NCI-H526 treated with DMSO at 0.1 percent for 48 hours (cell line): ENCODE measurements at places on chromosomes 7 and 10.

GRCh38 chr10:8794860-8795259 is 740.4 kb downstream of the GATA3 start:
- no peak for DNase-seq

- DNase-seq: no peak
Observed at GRCh38 chr10:1451941-1452340, 285.4 kb downstream of the ADARB2 start.

DNA sequence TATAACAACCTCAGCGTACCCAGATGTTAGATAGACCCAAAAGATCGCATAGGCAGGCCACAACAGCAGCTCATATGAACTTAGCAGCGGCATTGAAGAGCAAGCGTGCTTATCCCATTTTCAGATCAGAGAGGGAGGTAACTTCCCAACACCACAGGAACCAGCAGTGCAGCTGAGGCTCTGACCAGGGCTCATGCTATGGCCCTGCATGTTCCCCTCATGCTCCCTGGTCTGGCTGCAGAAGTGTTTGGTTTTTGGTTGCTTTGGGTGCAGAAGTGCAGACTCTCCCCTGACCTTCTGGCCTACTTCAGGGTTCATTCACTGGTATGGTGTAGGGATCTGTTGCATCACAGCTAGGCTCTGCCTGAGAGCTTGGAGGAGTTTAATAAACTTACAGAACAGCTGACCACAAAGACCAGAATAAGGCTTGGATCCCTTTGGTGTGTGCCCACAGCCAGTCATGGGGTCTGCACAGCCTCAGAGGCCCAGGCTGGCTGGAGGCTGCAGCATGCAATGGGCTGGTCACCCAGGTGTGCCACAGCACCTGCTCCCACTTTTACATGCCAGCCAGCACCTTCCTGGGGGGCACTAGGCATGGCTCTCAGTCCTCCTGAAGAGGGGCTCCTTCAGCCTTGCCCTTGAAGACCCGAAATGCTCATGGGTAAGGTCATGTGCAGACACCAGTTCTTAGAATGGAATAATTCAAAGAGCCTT is 9.1 kb upstream of the CXCL12 start:
- no peak for DNase-seq

GRCh38 chr7:65809259-65809981 is 63.5 kb upstream of the VKORC1L1 start:
- DNase-seq: no peak

- no peak for DNase-seq
Observed at GRCh38 chr7:21448974-21449373, 21.1 kb downstream of the SP4 start.

- DNase-seq: no peak
Observed at GRCh38 chr7:36651404-36651803, 72.9 kb downstream of the AOAH start.

GRCh38 chr7:83509255-83510021 is 139.5 kb downstream of the SEMA3E start:
- no peak for DNase-seq
